Right ventricle myocardium superior (tissue), 1 donor: ENCODE measurements at places on chromosomes 13 and 19. TPM values are rescaled to one million over a fixed set of nuclear protein-coding genes. Genes with fewer than 3 reads are reported as not detected.
A peak's percentile ranks its signal among the peaks of the same experiment; 100 is the strongest.

Gene MYBPC2
- not detected for total RNA-seq

Gene CDK8
- 9.7 TPM for total RNA-seq

Gene CGB8
- total RNA-seq: not detected

Gene SERPINE3
- not detected for total RNA-seq

Gene TLE2
- 55.7 TPM for total RNA-seq

Gene DMWD
- 57.2 TPM for total RNA-seq

DNA sequence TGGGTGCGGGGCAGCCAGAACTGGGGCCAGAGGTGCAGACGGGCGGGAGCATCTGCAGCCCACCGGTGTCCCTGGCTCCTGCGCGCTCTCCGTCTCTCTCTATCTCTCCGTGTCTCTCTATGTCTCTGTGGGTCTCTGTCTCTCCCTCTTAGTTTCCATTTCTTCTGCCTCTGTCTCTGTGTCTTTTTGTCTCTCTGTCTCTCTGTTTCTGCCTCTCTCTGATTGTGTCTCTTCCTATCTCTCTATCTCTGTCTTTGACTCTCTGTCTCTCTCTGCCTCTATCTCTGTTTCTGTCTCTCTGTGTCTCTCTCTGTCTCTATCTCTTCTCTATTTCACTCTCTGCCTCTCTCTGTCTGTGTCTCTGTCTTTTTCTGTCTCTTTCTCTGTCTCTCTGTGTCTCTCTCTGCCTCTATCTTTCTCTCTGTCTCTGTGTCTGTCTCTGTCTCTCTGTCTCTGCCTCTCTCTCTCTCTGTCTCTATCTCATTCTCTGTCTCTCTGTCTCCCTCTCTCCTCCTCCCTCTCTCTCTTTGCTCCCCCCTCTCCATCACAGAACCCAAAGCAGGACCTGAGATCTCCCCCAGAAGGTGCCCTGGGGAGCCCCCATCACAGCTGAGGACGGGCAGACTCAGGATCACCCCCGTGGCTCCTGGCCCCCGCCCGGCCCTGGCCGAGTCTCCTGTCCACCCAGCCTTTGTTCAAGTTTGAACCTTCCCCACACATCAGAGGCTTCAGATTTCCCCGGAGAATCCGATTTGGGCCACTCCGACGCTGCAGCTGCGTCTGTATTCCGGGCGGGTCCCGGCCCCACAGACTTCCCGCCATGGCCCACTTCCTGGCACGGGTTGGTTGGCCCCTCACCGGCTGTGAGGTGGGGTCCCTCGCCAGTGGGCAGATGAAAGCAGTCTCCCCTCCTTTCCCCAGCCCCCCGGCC is 48.6 kb upstream of the TCF3 start:
- no peak for DNase-seq

- no peak for DNase-seq
Observed at GRCh38 chr19:16034958-16035560, 41.2 kb upstream of the TPM4 start.

GRCh38 chr19:12331211-12331941 is 2.1 kb downstream of the ZNF563 start:
- no peak for DNase-seq

GRCh38 chr19:11100049-11100448 is 10.8 kb downstream of the LDLR start:
- no peak for DNase-seq

DNA sequence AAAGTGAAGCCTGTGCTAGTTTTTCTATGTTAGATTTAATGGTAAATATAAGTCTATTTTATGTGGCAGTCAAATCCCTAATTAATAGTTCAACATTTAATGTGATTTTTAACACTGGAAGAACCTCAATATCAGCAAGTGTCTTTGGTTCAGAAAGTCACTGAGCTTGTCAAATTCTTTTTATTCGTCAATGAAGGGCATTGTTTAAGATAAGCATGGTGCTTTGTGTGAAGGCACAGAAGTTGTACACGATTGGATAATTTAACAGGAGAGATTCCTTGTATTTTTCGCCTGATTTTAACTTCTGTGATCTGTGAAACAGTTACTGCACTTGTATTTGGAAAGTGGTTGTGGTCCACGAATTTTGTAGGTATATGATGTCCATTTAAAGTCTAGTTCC is 30.2 kb upstream of the RB1 start:
- no peak for DNase-seq

- no peak for DNase-seq
Observed at GRCh38 chr13:28606466-28606865, 52.5 kb upstream of the POMP start.

- DNase-seq: peak; percentile 45
Observed at GRCh38 chr19:1396019-1396767, 5.1 kb downstream of the GAMT start.

- DNase-seq: no peak
Observed at GRCh38 chr19:24098359-24098758, 11.4 kb downstream of the ZNF254 start.

DNA sequence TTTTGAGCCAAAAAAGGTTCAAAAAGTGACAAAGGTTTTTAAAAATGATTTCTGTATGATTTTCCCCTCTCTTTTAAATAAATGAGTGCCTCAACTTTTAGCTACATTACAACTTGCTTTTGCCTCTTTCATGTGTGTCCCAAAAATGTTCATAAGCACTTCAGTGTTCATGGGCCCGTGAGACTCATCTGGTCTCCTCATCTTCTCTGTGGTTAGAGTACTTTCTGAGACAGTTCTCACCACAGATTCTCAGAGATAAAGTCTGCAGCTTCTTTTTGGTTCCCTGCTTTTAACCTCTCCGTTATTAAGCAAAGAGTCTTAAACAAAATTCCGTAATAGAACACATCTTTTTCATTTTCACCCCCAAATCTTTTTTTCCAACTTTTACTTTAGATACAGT is 156.9 kb downstream of the DLEU7 start:
- DNase-seq: no peak

DNA sequence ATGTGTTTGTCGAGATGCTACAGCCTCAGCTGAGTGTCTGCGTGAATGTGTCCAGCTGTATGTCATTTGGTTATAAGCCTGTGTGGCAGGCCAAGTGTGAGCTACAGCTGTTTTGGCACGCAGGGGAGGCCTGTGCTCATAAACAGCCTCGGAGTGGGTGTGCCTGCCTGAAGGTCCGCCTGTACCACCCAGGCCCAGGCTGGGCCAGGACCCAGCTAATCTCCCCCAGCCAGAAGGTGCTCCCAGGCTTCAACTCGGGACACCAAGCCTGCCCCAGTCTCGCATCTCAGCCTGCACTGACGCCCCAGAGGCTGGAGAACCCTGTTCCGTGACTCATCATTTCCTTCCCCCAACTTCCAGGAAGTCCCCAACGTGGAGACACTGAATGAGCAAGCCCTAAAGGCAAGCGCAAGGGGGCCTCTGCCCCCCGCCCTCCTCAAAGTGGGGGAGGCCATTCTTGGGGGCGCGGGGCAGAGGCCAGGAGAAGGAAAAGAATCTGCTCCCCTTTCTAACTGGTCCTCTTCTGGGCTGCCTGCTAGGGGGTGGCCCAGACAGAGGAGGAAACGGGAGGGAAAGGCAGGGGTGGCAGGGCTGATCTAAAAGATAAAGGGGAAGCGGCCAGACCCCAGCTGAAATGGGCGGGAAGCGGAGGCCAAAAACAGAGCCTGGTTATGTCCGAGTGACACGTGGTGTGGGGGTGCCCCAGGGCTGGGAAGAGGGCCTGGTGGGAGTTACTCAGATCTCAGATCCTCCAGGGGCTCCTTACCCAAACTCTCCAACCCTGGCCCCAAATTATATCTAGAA is 2.0 kb downstream of the SLC1A5 start:
- peak; percentile 82 for DNase-seq

DNA sequence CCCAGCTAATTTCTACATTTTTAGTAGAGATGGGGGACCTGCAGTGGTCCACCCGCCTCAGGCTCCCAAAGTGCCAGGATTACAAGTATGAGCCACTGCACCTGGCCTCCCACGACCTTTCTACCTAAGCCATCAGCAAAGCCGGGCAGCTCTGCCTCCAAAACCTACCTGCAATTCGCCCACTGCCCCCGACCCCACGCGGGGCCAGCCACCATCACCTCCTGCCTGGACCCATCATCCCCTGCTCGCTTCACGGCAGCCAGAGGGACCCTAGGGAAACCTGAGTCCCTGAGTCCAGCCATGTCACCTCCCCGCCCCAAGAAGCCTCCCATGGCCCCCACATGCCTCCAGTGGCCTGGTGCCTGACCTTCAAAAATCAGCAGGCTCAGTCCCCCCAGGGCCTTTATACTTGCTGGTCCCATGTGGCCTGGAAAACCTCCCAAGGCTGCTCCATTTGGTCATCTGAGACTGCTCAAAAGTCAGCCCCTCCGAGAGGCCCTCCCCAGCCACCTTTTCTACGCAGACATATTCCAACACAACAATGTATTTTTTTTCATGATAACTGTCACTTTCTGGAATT is 12.1 kb downstream of the ERCC2 start:
- DNase-seq: no peak

GRCh38 chr19:11242025-11242424 is 2.6 kb downstream of the ANGPTL8 start:
- DNase-seq: no peak

- DNase-seq: no peak
Observed at GRCh38 chr19:46926170-46927071, 65.6 kb downstream of the ARHGAP35 start.

DNA sequence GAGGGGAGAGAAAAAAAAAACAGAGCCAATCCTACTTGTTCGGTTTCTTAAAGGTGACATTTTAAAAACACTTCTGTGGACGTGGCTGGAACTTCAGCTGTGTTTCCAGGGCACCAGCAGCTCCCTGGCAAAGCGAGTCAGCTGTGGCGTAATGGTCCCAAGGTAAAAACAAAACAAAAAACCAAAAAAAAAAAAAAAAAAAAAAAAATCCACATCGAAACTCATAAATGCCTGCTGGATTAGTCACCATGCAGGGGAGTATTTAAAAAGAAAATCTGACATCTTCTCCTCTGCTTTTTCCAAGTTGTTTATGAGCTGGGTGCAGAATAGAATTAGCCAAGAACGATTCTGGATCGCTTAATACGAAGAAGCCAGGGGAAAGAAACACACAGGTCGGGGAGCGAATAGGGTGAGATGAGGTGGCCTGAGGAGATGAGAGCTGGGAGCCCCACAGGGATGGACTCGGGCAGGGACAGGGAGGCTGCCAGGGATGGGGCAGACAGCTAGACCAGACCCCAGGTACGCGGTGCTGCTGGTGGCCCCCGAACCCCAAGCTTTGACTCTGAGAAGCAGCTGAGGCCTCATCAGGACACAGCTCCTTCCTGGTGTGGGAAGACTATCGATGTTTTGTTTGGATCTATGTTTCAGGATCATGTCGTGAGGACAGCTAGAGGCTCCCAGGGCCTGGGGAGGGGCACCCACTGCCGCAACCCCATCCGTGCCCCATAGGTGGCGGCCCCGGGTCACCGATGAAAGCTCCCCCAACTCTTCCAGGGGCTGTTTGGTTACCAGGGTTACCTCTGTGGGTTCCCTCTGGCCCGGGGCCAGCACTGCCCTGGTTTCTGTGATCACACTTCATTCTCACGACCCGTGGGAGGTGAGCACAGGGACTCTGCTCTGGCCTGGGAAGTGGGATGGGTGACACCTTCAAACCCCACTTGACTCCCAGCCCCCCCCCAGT is 3.1 kb upstream of the CTXN1 start:
- DNase-seq: no peak

DNA sequence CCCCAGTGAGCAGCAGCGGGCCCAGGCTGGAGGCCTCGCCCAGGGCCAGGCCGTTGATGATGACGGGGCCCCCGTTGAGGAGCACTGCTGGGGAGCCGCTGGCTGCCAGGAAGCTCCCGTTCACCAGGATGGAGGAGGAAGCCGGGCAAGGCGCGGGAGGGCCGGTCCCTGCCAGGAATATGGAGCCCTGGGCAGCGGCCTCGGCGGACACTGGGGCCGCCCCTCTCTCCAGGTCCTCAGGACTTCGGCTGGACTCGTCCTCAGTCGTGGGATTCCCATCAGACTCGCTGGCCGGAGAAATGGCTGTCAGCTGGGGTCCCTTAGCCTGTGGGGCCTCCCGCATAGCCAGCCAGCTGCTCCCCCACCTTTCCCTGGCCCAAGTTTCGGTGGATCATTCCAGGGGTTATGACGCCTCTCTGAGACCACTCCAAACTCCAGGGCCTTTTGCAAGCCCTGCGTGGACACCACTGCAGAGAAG is 2.1 kb downstream of the SIX5 start:
- DNase-seq: peak; percentile 65

GRCh38 chr13:70408865-70409264 is 300.6 kb upstream of the KLHL1 start:
- no peak for DNase-seq

DNA sequence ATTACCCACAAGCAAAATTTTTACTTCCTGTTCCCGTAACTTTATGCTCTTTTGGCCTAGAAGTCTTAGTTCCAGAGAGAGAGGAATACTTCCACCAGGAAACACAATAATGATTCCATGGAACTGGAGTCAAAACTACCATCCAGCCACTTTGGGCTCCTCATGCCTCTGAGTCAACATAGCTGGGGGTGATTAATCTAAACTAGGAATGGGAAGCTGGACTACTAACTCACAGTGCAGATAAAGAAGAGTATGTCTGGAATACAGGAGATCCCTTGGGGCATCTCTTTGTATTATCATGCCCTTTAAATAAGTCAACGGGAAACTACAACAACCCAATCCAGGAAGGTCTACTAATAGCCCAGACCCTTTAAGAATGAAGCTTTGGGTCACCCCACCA is 8.9 kb upstream of the ELF1 start:
- DNase-seq: no peak

DNA sequence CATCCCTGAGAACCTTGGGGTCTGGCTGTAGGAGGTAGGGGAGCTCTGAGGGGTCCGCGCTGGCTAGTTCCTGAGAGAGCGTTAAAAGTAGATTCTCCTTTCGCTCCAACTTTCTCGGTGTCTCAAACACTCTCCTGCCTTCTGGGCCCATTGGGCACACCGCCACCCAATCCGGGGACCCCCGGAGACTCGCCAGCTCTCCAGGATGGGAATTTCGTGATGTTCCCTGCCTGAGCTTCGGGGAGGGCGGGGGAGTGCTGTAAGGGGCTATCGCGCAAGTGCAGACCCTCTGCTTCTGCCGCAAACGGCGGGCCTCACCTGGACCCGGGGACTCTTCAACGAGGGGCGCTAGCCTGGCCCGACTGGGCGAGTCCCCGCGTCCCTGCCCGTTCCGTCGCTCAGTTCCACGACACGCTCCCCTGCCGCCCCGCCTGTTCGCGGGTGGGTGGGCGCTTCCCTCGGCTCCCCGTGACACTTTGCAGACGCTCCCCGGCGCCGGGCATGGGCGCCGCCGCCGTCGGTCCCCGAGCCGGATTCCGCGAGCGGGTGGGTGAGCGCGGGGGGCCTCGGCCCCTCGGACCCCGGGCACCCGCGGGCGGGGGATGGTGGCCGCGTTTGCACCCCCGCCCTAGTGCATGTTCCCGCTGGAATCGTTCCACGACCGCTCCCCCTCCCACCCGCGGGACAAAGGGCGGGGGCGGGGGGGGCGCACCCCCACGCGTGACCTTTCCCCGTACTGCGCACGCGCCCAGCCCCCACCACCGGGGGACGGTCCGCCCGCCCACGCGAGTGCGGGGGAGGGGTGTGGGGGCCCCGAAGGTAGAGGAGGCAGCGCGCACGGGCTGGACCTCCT is at the start of gene CCDC106:
TSS of gene CCDC106 (plus strand) at position 481 of the 853 bp plus-strand sequence. CDS start 835 bp downstream, outside the sequence.
- peak; percentile 80 for DNase-seq

- DNase-seq: no peak
Observed at GRCh38 chr19:3420244-3420755, 53.9 kb downstream of the NFIC start.

GRCh38 chr13:64278493-64278892 is 2862.8 kb upstream of the PCDH20 start:
- DNase-seq: no peak
